ENCODE measurements at places on chromosomes 6 and 20.

DNA sequence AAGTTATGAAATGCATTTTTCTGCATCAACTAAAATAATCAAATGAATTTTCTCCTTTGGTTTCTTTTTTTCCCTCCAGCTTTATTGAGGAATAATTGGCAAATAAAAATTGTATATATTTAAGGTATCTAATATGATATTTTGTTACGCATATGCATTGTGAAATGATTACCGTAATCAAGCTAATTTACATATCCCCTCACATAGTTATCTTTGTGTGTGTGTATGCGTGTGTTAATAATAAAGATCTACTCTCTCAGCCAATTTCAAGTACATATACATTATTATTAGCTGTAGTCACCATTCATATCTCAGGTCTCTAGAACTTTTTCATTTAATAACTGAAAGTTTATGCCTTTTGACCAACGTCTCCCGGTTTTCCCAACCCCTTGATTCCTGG lies 61.1 kb downstream of the SYCP2L start:
- DNase-seq = no peak

- DNase-seq = no peak
These were observed 78.6 kb downstream of the AIG1 start for GRCh38 chr6:143139239-143139784.

DNA sequence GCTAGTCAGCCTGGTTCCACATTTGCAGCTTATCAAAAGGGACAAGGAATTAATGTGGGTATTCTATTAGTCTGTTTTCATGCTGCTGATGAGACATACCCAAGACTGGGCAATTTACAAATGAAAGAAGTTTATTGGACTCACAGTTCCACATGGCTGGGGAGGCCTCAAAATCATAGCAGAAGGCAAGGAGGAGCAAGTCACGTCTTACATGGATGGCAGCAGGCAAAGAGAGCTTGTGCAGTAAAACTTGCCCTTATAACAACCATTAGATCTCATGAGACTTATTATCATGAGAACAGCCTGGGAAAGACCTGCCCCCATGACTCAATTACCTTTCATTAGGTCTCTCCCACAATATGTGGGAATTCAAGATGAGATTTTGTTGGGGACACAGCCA lies 689.1 kb upstream of the MARCKS start:
- no peak for DNase-seq

- no peak for DNase-seq
These were observed 106.3 kb downstream of the STXBP5 start for GRCh38 chr6:147310521-147310920.

DNA sequence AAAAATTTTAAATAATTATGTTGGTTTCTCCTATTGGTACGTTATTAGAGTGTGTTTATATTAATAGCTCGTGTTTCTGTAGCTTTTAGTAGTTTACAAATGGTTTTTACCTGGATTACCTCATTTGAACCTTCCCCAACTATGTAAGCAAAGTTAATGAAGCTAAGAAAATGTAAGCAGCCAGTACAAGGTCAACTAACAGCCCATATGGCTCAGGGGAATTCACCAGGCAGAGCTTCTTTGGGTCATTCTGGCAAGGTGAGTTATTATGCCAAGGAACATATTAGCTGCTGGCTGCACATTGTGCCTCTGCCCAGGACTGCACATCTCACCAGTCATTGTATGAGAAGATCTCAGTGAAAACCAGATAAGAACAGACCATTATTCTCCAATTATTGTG lies 27.0 kb upstream of the MARCKS start:
- no peak for DNase-seq

DNA sequence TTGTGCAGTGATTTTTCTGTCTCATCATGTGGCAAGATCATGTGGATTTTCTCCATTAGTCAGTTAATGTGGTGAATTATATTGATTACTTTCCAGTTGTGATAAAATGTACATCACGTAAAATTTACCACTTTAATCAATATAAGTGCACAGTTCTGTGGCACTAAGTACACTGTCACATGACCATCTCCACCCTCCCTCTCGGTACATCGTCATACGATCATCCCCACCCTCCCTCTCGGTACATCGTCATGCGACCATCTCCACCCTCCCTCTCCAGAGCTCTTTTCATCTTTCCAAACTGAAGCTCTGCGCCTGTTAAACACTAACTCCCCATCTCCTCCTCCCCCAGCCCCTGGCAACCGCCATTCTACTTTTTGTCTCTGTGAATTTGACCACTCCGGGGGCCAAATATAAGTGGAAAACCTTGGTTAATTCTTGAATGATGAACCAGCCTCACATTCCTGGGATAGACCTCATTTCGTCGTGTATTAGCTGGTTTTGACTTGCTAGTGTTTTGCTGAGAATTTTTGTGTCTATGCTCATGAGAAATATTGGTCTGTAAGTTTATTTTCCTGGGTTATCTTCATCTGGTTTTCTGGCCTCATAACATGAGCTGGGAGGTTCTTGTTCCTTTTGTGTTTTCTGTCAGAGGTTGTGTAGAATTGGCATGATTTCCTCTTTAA lies 10.8 kb downstream of the NTSR1 start:
- DNase-seq = no peak

- DNase-seq = no peak
These were observed 27.1 kb downstream of the TOMM6 start for GRCh38 chr6:41814629-41815028.

DNA sequence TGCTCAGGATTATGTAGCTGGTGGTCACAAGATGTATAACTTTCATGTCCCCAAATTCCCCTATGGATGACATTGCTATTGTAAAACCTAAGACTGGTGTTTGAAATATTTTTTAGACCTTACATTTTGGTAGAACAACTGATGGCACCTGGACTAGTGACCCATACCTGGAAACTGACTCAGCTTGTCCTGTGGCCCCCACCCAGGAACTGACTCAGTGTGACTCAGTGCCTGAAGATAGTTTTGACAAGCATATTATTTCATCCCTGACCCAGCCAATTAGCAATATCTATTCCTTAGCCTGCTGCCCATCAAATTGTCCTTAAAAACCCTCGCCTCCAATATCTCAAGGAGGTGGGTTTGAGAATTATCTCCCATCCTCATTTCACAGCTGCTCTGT lies 90.9 kb upstream of the GRIK2 start:
- DNase-seq = no peak

- DNase-seq = no peak
These were observed 28.3 kb upstream of the CD83 start for GRCh38 chr6:14089224-14089623.

GRCh38 chr6:135600086-135600702 lies 102.7 kb upstream of the AHI1 start:
- DNase-seq = no peak

- no peak for DNase-seq
These were observed 47.9 kb downstream of the TRERF1 start for GRCh38 chr6:42403831-42404230.

DNA sequence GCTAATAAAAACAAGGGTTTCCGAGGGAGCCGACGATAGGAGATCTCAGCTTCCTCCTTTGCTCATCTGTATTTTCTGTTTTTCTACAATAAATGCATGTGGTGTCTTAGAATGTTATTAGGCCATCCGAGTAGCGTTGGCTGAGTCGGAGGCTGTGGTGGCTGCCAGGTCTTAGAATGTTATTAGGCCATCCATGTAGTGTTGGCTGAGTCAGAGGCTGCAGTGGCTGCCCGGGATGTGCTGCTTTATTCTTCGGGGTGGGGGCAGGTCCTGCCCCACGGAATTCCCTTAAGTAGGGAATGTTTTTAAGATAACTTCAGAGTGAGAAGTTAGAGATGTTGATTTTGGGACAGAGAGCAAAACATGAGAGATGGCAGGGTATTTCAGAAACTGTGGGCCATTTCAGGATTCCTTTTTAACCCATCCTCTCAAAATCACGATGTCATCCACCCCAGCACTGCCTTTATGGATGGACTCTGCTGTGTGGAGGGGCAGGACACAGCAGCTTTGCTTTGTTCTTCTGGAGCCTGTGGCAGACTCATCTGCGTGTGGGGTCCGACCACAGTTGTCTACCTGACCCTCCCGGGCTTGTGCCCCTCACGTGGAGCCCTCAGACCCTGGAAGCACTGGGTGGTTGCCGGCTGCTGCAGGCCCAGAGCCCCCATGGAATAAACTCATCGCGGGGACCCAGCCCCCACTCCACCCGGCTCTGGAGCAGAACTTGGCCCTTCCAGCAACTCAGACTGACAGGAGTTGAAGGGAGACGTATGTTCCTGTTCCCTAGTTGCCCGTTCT lies 20.4 kb downstream of the OSBPL2 start:
- peak; percentile 81 for DNase-seq

DNA sequence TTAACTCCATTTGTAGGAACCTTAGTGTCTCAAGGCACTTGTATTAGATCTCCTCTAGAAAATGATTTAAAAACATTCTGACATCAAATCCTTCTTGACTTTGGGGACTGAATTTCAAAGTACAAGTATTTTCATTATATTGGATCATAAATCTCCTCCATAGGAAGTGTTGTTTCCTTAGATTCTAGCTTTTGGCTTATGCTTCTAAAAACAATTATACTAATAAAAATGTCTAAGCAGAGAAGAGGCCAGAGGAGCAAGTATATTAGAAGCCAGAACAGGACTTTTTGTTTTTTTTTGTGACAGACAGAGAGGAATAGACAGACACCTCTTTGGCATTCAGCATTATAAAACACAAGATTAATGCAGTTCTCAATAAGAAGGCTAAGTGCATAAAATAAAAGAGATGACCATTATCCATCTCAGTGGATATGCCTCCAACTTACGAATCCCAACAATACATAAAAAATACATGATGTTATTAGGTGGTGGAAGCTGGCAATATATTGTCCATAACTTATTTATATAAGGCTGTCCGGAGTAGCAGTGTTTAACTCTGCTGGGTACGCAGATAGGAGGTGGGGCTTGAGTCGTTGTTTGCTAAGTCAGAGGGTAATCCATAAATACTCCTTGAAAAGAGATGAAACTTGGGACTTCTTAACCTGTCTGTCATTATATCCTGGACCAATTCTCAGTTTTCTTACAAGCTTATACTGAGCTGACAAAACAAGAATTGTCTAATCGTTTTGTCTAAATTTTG lies 31.9 kb upstream of the NOX3 start:
- DNase-seq = no peak

- DNase-seq = no peak
These were observed 1.9 kb upstream of the NECAB3 start for GRCh38 chr20:33676121-33676520.

All from H54 (cell line).